Left ventricle myocardium inferior (tissue), 1 donor: ENCODE measurements at places on chromosomes 6 and 20.
A peak's percentile ranks its signal among the peaks of the same experiment; 100 is the strongest.

DNA sequence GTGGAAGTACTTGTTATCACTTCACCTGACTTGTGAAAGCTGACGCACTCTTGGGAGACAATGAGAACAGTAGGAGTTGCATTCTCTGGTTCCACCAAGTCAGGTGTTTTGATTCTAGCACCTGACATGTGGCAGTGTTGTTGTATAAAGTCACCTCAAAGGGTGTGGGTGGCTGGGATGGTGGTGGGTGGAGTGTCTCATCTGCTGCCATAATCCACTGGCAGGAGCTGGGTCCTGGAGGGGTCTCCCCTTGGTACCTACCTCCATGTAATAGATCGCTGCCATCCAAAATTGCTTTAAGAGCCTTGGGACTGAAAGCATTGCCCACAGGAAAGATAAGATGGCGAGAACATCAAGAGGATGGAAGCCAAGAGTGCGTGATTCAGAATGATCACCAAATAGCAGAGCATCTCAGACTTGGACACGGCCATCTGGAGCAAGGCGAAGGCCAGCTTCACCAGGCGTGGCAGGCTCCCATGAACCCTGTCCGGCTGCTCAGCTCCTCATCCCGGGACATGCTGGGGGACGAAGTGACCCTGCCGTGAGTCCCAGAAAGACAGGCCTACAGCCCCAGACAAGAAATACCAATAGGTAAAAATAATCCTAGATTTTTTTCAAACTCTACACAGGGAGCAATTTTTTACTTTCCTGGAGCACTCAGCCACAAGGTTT, 56.6 kb downstream of the NPEPL1 start:
- peaks cover 4% of the 10 kb centered on the region for H3K4me1 ChIP-seq
- H3K36me3 ChIP-seq, result no peaks in the 10 kb centered on the region
- no peak overlapping the region for H3K27ac ChIP-seq

GRCh38 chr6:30965140-30965601, 18.3 kb upstream of the MUC21 start:
- H3K27ac ChIP-seq, result no peak overlapping the region
- H3K4me3 ChIP-seq, result no peak overlapping the region
- DNase-seq, result no peak
- H3K36me3 ChIP-seq, result no peaks in the 10 kb centered on the region

GRCh38 chr6:157599191-157599590, 218.2 kb downstream of the ZDHHC14 start:
- no peak for DNase-seq
- peaks cover 8% of the 10 kb centered on the region for H3K4me1 ChIP-seq
- peaks cover 6% of the 10 kb centered on the region for H3K36me3 ChIP-seq
- H3K4me3 ChIP-seq, result no peak overlapping the region

DNA sequence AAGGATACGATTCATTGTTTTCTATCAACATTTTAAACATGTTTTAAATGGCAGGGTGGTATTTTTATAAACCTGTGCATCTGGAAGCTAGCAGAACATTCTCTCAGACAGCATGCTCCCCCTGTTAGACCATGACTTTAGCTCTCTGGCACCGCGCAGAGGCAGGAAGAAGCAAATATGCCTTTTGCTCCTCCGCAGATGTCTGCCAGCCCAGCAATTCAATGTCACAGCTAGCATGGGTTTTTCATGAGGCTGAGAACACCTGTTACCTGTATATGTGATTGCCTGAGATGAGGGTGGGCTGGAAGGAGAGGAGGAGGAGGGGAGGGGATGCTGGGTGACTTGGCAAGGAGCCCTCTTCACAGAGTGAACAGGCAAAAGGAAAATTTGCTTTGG, 6.7 kb downstream of the MTCH1 start:
- no peak for DNase-seq
- peak overlapping the region; percentile 85 for H3K27ac ChIP-seq
- no peaks in the 10 kb centered on the region for H3K27me3 ChIP-seq
- peaks cover 49% of the 10 kb centered on the region for H3K36me3 ChIP-seq
- H3K4me3 ChIP-seq, result no peak overlapping the region
- H3K4me1 ChIP-seq, result peaks cover 100% of the 10 kb centered on the region

DNA sequence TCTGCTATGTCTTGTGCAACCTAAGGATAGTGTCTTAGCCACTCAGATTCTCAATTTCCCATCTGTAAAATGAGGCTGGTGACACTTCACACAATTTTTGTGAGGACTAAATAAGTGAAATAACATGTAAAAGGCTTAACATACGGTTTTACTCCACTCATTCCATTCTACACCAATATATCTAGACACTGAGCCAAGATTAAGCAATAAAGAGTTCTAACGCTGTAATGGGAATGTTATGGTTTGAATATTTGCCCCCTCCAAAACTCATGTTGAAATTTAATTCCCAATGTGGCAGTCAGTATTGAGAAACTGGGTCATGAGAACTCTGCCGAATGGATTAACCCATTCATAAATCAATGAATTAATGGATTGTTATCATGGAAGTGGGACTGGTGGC, 301.0 kb downstream of the HACE1 start:
- H3K4me1 ChIP-seq, result no peaks in the 10 kb centered on the region
- DNase-seq, result no peak
- no peak overlapping the region for H3K27ac ChIP-seq
- H3K36me3 ChIP-seq, result no peaks in the 10 kb centered on the region
- no peak overlapping the region for H3K4me3 ChIP-seq

- H3K27ac ChIP-seq, result peak overlapping the region; percentile 78
- H3K36me3 ChIP-seq, result no peaks in the 10 kb centered on the region
- DNase-seq, result peak; percentile 68
- H3K4me3 ChIP-seq, result no peak overlapping the region
- peaks cover 66% of the 10 kb centered on the region for H3K27me3 ChIP-seq
Measured at GRCh38 chr20:43389211-43389610, 68.5 kb upstream of the SRSF6 start.

- no peak for DNase-seq
- no peaks in the 10 kb centered on the region for H3K36me3 ChIP-seq
- H3K4me3 ChIP-seq, result no peak overlapping the region
- no peaks in the 10 kb centered on the region for H3K4me1 ChIP-seq
Measured at GRCh38 chr20:12337601-12338000, 419.9 kb downstream of the BTBD3 start.

- H3K27me3 ChIP-seq, result peaks cover 13% of the 10 kb centered on the region
- H3K4me3 ChIP-seq, result no peak overlapping the region
- no peak overlapping the region for H3K27ac ChIP-seq
- no peak for DNase-seq
Measured at GRCh38 chr6:151796842-151797530, 10.5 kb upstream of the ESR1 start.

DNA sequence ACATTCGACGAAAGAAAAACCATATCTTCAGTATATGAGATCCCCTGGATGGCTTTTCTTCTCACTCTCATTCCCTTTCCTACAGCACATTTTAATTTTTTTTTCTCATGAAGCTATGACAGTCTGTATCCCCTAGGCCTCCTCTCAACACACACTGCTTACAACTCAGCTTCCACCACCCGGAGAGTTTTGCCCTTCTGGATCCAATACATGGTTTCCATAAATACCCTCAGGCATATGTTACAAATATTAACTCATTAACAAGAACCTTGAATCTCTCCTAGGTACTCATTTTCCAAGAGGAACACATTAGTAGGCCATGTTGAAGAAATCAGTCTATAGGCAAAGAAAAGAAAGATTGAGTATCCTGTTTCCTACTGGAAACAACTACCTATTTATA, 44.0 kb downstream of the PAK5 start:
- H3K36me3 ChIP-seq, result no peaks in the 10 kb centered on the region
- no peak for DNase-seq
- H3K4me1 ChIP-seq, result no peaks in the 10 kb centered on the region

- no peak overlapping the region for H3K4me3 ChIP-seq
- H3K4me1 ChIP-seq, result peaks cover 29% of the 10 kb centered on the region
- no peak for DNase-seq
- no peaks in the 10 kb centered on the region for H3K36me3 ChIP-seq
- no peaks in the 10 kb centered on the region for H3K27me3 ChIP-seq
- no peak overlapping the region for H3K27ac ChIP-seq
Measured at GRCh38 chr6:20159781-20160540, 52.3 kb downstream of the MBOAT1 start.

- no peak for DNase-seq
- no peak overlapping the region for H3K4me3 ChIP-seq
- H3K4me1 ChIP-seq, result no peaks in the 10 kb centered on the region
- H3K27ac ChIP-seq, result no peak overlapping the region
- H3K36me3 ChIP-seq, result no peaks in the 10 kb centered on the region
- H3K27me3 ChIP-seq, result no peaks in the 10 kb centered on the region
Measured at GRCh38 chr6:130164251-130164650, 58.5 kb downstream of the SAMD3 start.

- H3K27ac ChIP-seq, result peak overlapping the region; percentile 60
- H3K4me3 ChIP-seq, result no peak overlapping the region
- H3K36me3 ChIP-seq, result no peaks in the 10 kb centered on the region
- H3K4me1 ChIP-seq, result peaks cover 29% of the 10 kb centered on the region
Measured at GRCh38 chr20:50673466-50674137, 17.7 kb downstream of the RIPOR3 start.

DNA sequence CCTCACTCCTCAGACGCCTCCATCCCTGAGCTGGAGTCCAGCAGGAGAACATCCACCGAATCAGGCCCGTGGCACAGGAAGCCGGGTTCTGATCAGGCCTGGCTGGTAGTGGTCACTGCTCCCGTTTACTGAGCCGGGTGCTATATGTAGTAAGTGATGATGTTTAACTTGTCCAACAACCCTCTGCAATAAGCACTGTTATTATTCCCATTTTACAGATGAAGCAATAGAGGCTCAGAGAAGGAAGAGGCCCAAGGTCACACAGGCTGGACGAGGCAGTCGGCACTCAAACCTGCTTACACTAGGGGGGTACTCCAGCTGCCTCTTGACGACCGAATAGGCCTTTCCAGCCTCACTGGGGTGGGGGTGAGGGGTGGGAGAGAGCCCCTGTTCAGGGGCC, 14.3 kb upstream of the VSTM2L start:
- DNase-seq, result no peak
- H3K27me3 ChIP-seq, result peaks cover 37% of the 10 kb centered on the region
- H3K27ac ChIP-seq, result no peak overlapping the region
- H3K36me3 ChIP-seq, result no peaks in the 10 kb centered on the region
- H3K4me1 ChIP-seq, result peaks cover 20% of the 10 kb centered on the region
- H3K4me3 ChIP-seq, result no peak overlapping the region

DNA sequence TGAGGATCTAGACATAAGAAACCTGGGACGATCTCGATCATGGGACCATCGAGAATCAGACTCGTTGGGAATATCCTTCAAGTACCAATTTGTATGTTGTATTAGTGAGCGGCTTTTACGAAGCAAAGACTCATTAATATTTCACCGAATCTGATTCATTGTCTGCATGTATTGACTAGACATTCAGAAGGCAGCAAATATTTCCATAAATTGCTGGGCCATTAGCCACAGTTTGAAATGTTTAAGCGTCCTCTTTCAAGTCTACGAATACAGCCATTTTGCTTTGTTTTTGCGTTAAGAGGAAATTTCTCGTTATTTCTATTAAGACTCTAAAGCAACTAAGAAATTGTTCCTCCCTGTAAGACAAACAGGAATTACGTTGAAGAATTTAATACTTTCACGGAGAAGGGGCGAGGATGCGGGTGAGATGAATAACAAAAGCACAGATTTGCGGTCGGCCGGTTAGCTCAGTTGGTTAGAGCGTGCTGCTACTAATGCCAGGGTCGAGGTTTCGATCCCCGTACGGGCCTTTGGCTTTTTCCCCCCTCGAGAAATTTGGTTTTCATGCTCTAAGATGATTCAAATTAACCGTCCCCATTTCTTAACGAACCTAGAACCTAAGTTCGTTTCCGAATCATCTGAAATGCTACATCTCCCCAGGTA, 18.5 kb downstream of the POM121L2 start:
- no peaks in the 10 kb centered on the region for H3K36me3 ChIP-seq
- no peak overlapping the region for H3K27ac ChIP-seq
- DNase-seq, result no peak
- peaks cover 100% of the 10 kb centered on the region for H3K27me3 ChIP-seq
- H3K4me3 ChIP-seq, result no peak overlapping the region

DNA sequence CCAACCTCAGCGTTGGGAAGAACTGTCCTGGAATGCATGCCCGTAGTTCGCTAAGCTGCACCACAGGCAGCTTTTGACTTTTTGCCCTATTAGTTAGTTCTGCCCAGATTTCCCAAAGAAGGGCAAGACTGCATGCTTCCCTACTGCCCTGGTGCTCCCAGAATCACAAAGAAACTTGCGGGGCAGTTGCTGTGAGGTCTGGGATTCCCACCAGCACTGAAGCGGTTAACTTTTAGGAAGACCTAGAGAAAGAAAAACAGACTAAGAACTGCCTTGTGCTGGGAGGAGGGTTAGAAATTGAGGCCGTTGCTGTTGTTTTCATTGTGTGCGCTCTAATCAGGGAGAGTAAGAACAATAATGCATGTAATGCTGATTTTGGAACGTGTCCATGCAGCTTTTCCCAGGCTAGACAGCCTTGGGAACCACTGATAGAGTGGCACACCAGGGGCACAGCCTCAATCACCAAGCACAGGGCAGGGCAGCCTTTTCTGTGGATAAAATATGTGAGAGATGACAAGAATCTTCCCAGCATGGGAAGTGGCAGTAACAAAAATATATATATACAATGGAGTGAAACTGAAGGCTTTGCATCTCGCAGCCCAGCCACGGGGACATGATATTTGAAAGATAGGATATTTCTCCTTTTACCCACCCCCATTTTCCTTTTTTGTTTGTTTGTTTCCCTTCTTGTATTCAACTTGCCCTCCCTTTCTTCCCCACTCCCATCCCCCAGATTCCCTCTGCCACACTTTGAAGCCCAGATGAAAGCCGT, 137.7 kb upstream of the HEY2 start:
- no peaks in the 10 kb centered on the region for H3K27me3 ChIP-seq
- H3K4me3 ChIP-seq, result peak overlapping the region; percentile 37
- H3K27ac ChIP-seq, result peak overlapping the region; percentile 60
- H3K36me3 ChIP-seq, result no peaks in the 10 kb centered on the region
- DNase-seq, result no peak
- peaks cover 20% of the 10 kb centered on the region for H3K4me1 ChIP-seq

DNA sequence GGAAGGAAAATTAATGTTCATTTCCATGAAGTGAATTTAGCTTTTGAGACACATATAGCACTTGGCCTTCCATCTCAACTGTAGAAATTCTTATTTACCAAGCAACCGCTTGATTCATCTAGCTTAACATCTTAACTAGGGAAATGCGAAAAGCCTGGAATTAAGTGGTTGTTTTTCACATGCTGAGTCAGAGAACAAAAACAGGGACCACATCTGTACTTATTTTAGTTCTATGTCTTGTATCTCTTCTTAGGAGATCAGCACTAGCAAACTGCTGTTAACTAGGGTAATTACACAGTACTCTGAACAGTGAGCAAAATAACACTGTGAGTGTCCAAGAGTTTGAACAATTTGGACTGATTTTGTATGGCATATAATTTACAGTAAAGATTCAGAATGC, 590.9 kb upstream of the NRSN1 start:
- H3K27ac ChIP-seq, result no peak overlapping the region
- H3K27me3 ChIP-seq, result no peaks in the 10 kb centered on the region
- H3K4me1 ChIP-seq, result peaks cover 8% of the 10 kb centered on the region
- H3K36me3 ChIP-seq, result no peaks in the 10 kb centered on the region
